ENCODE measurements at places on chromosomes 5 and 9.

GRCh38 chr9:87708986-87709728 lies 16.8 kb upstream of the CTSL start:
- no peak for DNase-seq

GRCh38 chr9:27367921-27368315 lies 71.0 kb upstream of the EQTN start:
- no peak for DNase-seq

DNA sequence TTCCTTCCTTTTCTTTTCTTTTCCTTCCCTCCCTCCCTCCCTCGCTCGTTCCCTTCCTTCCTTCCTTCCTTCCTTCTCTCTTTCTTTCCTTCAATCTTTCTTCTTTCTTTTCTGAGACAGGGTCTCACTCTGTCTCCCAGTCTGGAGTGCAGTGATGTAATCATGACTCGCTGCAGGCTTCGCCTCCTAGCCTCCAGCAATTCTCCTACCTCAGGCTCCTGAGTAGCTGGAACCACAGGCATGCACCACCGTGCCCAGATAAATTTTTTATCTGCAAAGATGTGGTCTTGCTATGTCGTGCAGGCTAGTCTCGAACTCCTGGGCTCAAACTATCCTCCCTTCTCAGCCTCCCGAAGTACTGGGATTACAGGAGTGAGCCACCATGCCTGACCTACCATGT lies 81.4 kb downstream of the SPATA31C2 start:
- peak; percentile 58 for DNase-seq

GRCh38 chr9:128823903-128824406 lies 5.6 kb downstream of the SPOUT1 start:
- no peak for DNase-seq

- DNase-seq, result no peak
Measured at GRCh38 chr9:97857606-97858392, 4.8 kb downstream of the FOXE1 start.

DNA sequence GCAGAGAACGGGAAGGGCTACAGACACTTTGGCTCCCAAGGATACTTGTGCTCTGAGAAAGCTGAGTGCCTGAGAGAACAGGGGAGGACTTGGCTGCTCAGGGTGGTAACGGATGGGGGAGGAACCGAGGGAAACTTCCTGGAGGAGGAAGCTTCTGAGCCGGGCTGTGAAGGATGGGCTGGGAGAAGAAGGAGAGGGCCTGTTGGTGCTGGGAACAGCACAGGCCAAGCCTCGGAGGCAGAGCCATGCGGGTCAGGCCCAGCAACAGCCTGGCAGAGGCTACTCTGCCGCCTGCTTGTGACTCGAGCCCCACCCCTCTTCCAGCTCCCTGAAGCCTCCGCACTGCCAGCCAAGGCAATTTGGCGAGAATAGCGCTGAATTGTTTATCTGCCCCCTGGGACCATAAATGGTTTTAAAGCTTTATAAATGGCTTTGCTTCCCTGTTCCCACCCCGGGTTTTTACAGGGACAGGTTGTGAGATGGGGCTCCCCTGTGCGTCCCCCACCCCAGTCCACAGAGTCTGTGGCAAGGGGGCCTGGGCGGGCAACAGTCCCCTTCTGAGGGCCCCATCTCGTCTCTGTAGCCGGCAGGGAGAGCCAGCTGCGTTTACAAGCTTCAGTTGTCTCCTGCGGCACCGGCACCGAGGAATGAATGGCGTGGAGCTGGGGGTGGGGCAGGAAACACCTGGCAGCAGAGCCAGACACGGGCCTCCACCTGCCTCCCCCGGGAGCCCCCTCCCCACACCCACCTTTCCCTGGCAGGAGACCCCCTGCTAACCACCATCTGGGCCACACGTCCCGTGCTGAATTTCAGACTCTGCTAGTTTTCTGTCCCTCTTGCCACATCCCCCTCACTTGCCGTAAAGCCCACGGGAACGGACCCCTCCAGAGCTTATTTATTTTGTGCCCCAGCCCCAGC lies 24.4 kb downstream of the FAM163B start:
- no peak for DNase-seq

GRCh38 chr9:126618190-126618584 lies 4.5 kb downstream of the LMX1B start:
- no peak for DNase-seq

- DNase-seq, result no peak
Measured at GRCh38 chr9:61666310-61666709, 476.5 kb downstream of the SPATA31A7 start.

- peak; percentile 65 for DNase-seq
Measured at GRCh38 chr5:181181650-181182565, 23.1 kb downstream of the TRIM7 start.

- no peak for DNase-seq
Measured at GRCh38 chr5:81222285-81222684, 10.8 kb upstream of the CKMT2 start.

Measured in IMR-90 (cell line).